Activated CD4-positive, alpha-beta memory T cell treated with anti-CD3 and anti-CD28 coated beads, Interleukin-2, amount 10 ng/mL, durations not matched to agents 7 days and 5 days (primary cell): ENCODE measurements at places on chromosomes 13 and 19.
A peak's percentile ranks its signal among the peaks of the same experiment; 100 is the strongest.

DNA sequence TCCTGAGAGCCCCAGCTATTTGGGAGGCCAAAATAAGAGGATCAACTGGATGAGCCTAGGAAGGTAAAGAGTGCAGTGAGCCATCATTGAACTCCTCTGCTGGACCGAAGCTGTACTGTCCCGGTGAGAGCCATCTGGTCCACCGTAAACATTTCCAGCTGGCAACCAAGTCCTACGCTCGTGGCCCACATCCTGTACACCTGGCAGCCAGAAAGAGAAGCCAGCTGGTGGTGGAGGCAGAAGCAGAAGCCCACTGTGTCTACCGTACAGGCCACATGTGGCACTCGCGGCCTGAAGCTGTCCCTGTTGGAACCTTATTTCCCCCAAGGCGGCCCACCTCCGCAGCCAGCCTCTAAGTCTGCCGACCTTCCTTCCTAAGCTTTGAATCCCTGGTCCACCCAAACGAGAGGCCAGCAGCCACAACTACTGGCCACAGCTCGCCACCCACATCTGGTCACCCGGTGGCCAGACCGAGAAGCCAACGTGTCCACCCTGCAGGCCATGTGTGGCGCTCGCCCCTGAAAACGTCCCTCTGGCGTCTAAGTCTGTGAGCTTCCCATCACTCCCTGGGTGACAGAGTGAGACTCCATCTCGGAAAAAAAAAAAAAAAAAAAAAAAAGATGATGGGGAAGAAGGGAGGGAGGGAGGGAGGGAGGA lies 14.2 kb upstream of the ZNF91 start:
- H3K4me1 ChIP-seq: no peaks in the 10 kb centered on the region
- no peaks in the 10 kb centered on the region for H3K27me3 ChIP-seq
- no peak overlapping the region for H3K27ac ChIP-seq
- no peak overlapping the region for H3K4me3 ChIP-seq

DNA sequence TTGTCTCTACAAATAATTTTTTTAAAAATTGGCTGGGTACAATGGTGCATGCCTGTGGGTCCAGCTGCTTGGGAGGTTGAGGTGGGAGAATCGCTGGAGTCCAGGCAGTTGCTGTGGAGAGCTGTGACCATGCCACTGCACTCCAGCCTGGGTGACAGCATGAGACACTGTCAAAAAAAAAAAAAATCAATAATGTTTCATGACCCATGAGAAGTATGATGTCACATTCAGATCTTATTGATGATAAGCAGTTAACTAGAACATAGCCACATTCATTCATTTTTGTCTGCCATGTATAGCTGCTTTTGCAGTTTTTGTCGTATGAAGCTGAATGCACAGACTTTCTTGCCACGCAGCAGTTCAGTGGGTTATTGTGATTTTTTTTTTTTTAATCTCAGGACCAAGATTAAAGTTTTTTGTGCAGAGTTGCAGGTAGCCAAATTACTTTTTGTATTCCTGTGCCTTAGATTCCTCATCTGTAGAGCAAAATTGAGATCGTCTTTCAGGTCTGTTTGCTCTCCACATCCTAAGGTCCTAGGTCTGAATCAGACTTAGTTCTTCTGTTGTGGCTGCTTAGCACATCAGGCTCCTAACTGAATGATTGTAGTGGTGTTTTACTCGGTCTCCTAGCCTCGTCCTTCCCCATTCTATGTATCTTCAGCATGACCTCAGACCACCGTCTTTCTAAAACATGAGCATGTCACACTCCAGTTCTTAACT lies 145.2 kb downstream of the GGACT start:
- no peak overlapping the region for H3K27ac ChIP-seq
- no peaks in the 10 kb centered on the region for H3K27me3 ChIP-seq
- no peak for DNase-seq
- no peak overlapping the region for H3K4me3 ChIP-seq

GRCh38 chr19:45913874-45914830 lies at the start of gene NANOS2:
Gene NANOS2 (minus strand): TSS chr19:45914778. CDS start chr19:45914693, 85 bp downstream.
- peaks cover 19% of the 10 kb centered on the region for H3K27me3 ChIP-seq
- H3K36me3 ChIP-seq: no peaks in the 10 kb centered on the region
- no peak within 1 kb of the TSS for H3K4me3 ChIP-seq
- H3K27ac ChIP-seq: peak within 1 kb of the TSS; percentile 42
- H3K4me1 ChIP-seq: peaks cover 29% of the 10 kb centered on the region

DNA sequence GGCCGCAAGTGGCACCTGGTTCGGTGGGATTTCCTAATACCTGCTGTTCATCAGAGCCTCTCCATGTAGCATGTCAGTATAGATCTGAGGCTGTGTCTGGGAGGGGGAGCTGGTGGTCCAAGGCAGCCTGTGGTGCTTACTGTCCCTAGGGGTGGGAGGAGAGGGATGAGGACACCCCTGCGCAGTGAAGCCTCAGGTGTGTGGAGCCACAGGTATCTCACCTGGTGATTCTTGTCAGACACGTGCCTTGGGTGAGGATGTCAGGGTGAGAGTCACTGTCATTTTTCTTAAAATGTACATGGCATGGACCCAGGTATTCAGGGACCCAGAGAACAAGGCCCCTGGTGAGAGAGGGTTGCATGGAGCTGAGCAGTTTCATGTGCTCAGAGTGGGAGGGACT lies 11.7 kb downstream of the CEACAM4 start:
- H3K4me1 ChIP-seq: no peaks in the 10 kb centered on the region
- no peak overlapping the region for H3K27ac ChIP-seq
- H3K4me3 ChIP-seq: no peak overlapping the region
- DNase-seq: no peak

- no peaks in the 10 kb centered on the region for H3K4me1 ChIP-seq
- H3K4me3 ChIP-seq: no peak overlapping the region
- DNase-seq: no peak
Observed at GRCh38 chr19:33366127-33366526, 7.4 kb upstream of the CEBPG start.

DNA sequence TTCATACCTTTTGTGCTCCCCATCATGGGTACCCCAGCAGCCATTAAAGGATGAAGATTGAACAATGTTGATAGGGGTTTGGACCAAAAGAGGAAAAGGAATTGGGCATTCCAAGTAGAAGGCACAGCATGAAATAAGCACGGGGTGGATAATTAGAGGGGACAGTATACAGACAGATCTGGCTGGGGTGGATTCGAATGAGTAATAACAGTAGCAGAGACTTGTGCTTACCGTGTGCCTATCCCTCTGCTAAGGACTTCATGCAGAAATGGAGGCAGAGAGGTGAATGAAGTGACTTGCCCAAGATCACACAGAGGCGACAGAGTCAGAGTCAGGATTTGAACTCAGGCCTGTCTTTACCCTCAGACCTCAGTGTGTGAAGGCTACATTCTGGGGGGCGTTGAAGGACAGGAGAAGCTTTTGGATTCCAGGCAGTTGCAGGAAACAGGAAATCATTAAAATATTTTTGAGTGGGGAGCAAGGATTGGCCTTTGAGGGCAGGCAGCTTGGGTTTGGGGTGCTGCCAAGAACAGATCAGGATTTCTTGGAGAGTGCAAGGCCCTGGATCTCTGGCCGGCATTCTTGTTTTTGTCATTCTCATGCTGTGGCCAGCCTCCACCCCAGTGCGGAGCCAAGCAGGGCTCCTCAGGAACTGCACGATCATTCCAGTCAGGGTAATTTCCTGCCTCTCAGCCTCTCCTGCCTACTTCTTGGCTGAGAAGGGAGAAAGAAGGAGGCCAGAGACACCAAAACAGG lies 18.7 kb downstream of the PAF1 start:
- no peaks in the 10 kb centered on the region for H3K27me3 ChIP-seq
- H3K27ac ChIP-seq: no peak overlapping the region
- H3K4me3 ChIP-seq: no peak overlapping the region
- H3K36me3 ChIP-seq: peaks cover 38% of the 10 kb centered on the region

DNA sequence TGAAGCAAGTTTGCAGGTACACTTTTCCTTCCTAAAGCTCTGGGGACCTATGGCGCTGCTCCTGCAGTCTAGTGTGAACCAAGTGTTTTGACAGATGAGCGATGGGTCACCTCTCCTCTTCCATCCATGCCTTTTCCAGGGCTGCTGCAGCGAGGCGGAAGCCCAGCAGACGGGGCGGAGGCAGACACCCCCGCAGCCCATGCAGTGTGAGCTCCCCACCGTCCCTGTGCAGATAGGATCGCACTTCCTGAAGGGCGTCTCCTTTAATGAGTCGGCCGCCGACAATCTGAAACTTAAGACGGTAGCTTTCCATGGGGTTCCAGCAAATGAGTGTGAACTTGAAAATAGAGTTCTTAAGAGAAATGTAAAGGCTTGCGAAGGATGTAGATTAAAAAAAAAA lies 37.1 kb upstream of the GPI start:
- no peaks in the 10 kb centered on the region for H3K27me3 ChIP-seq
- H3K27ac ChIP-seq: no peak overlapping the region
- H3K36me3 ChIP-seq: peaks cover 46% of the 10 kb centered on the region
- H3K4me1 ChIP-seq: no peaks in the 10 kb centered on the region
- DNase-seq: no peak

DNA sequence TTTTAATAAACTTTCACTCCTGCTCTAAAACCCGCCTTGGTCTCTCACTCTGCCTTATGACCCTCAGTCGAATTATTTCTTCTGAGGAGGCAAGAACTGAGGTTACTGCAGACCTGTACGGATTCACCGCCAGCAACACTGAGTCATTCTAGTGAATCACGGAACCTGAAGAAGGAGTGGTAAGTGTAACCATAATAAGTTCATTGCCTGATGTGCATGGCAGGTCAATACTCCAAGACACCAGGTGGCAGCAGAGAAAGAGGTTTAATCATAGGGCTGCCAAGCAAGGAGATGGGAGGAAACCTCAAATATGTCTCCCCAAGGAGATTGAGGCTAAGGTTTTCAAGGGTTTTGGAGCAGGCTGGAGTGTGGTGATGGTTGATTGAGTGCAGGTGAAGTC lies 204.3 kb upstream of the IPO5 start:
- H3K4me3 ChIP-seq: no peak overlapping the region
- no peaks in the 10 kb centered on the region for H3K36me3 ChIP-seq
- H3K4me1 ChIP-seq: no peaks in the 10 kb centered on the region
- DNase-seq: no peak
- H3K27me3 ChIP-seq: peaks cover 2% of the 10 kb centered on the region

DNA sequence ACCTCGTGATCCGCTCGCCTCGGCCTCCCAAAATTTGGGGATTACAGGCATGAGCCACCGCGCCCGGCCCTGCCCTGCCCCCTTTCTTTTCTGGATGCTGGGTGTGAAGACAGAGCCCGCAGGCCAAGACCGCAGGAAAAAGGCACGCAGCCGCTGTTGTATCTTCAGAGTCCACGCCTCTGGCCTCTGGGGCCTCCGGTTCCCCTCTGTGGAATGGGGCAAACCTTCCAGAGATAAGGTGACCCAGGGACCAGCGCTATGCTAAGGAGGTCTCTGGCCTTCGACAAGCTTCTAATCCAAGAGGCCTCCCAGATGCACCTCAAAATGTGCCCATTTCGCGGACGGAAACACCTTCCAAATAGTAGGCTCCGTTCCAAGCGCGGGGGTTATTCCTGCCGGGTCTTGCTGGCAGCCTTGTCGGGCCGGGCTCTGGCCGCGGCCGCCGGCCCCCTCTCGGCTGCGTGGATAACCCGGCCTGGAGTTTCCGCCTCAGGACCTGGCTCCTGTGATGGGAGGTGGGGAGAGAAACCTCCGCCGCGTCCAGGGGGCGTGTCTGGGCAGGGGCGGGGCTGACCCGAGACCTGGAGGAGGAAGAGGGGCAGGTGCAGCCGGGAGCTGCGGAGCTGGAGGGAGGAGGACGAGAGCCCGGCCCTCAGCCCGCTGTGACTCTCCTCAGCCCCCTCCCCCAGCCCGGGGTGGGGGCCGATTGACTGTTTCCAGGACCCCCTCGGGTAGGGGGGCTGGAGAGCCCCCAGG lies 13.1 kb downstream of the TJP3 start:
- DNase-seq: peak; percentile 84
- peak overlapping the region; percentile 35 for H3K4me3 ChIP-seq
- H3K36me3 ChIP-seq: no peaks in the 10 kb centered on the region
- H3K27ac ChIP-seq: no peak overlapping the region
- H3K4me1 ChIP-seq: peaks cover 3% of the 10 kb centered on the region

GRCh38 chr19:52221831-52222375 lies 32.1 kb downstream of the PPP2R1A start:
- peaks cover 94% of the 10 kb centered on the region for H3K36me3 ChIP-seq
- H3K4me3 ChIP-seq: no peak overlapping the region
- no peak overlapping the region for H3K27ac ChIP-seq
- no peaks in the 10 kb centered on the region for H3K27me3 ChIP-seq

- DNase-seq: no peak
- H3K27me3 ChIP-seq: no peaks in the 10 kb centered on the region
- no peak overlapping the region for H3K27ac ChIP-seq
- H3K4me3 ChIP-seq: no peak overlapping the region
- H3K36me3 ChIP-seq: no peaks in the 10 kb centered on the region
- H3K4me1 ChIP-seq: peaks cover 4% of the 10 kb centered on the region
Observed at GRCh38 chr13:43489233-43489632, 297.5 kb downstream of the ENOX1 start.

GRCh38 chr13:31057403-31058033 lies 104.2 kb downstream of the HSPH1 start:
- no peaks in the 10 kb centered on the region for H3K36me3 ChIP-seq
- peaks cover 3% of the 10 kb centered on the region for H3K4me1 ChIP-seq
- DNase-seq: no peak
- no peak overlapping the region for H3K4me3 ChIP-seq
- peaks cover 4% of the 10 kb centered on the region for H3K27me3 ChIP-seq

GRCh38 chr13:52353193-52353592 lies 52.8 kb downstream of the THSD1 start:
- no peak overlapping the region for H3K4me3 ChIP-seq
- H3K4me1 ChIP-seq: no peaks in the 10 kb centered on the region

DNA sequence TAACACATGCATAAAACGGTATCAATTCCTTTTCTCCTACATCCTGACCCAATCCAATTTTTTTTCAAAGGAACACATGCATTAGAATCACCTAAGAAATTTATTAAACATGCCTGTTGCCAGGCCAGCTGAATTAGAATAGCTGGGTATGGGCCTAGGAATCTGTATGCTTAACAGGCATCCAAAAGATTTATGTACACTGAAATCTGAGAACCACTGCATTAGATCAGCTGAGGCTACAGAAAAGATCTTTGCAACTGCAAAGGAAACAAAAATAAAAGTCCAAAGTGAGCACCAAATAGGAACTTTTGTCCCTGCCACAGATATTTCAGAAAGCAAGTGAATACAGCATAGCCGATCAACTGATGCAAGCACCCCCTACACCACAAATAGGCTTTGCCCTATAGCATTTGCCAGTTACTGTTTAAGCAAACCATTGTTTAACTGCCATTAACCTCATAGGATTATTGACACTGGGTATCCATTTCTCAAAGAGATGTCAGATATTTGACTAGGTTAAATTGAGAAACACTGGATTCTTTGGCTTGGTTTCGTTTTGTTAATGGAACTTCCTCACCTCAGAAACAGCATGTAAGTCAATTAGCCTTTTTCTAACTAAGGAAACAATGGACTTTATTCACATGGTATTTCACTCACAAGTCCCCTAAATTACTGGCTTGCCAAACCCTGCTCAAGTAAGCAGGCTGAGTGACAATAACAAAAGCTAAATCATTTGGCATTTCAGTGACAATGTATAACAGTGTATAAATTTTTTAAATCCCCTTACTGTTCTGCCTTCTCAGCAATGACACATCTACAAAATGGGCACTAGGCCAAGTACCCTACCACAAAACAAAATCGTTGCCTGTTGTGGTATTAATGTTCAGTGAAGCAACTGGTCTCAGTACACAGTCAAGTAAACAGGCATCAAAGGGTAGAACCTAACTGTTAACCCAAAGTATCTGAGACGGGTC lies 67.8 kb downstream of the SUCLA2 start:
- H3K4me1 ChIP-seq: no peaks in the 10 kb centered on the region
- peaks cover 10% of the 10 kb centered on the region for H3K36me3 ChIP-seq
- no peak overlapping the region for H3K4me3 ChIP-seq
- no peak overlapping the region for H3K27ac ChIP-seq

- H3K27me3 ChIP-seq: no peaks in the 10 kb centered on the region
- H3K4me1 ChIP-seq: no peaks in the 10 kb centered on the region
- H3K36me3 ChIP-seq: no peaks in the 10 kb centered on the region
- H3K27ac ChIP-seq: no peak overlapping the region
Observed at GRCh38 chr13:29103065-29103800, 283.1 kb downstream of the MTUS2 start.
